AML-193 (cell line): ENCODE measurements at places on chromosomes 16 and 17.

DNA sequence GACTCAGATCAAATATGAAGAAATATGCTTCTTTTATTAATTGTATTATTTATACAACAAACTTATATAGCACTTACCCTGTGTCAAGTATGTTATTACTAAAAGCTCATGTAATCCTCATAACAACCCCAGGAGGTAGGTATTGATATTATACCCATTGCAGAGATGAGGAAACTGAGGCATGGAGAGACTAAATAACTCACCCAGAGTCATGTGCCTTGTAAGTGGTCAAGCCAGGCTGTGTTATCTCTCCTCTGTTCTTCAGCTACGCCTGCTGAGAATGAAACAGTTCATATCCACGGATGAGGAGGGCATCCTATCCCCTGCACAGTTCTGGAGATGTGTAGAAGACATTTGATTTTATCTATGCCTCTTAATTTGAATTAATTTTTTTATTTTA is 78.1 kb downstream of the RBBP6 start:
- DNase-seq = no peak

GRCh38 chr16:79602628-79603014 is 2.1 kb upstream of the MAF start:
- no peak for DNase-seq

GRCh38 chr17:34024806-34025551 is 230.1 kb upstream of the CCL2 start:
- DNase-seq = no peak

DNA sequence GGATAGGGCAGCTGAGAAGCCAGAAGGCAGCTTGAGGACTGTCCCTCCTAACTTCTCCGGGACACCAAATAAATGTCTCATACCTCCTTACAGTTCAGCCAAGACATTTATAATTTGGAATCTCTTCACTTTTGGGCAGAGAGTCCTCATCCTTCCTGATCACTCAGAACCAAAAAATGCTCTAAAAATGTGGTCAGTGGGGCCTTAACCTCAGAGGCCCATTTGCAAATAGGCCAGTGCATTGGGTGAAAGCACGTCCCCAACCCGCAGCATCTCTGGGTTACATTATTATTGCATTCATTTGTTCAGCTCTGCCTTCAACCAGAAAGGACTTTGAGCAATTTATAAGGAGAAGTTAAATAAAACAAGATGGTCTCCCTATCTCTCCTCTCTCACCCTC is 112.4 kb upstream of the IRX3 start:
- no peak for DNase-seq

DNA sequence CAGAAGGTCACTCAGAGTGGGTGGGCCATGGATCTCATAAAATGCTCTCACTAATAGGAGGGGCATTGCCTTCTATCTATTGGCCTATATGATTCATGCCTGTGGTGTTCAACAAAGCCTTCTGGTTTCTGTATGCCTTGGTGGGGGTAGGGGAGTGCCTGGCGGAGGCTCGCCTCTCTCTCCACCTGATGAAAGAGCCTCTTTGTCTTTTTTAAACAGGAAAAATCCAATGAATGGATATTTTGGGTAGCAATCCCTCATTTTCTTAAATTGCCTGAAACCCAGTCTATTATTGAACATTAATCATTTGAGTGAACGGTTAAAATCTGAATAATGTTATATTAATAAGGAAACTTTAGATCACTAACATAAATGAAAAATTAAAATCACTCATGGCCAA is 90.6 kb downstream of the TOX3 start:
- no peak for DNase-seq

GRCh38 chr17:3763777-3764170 is 37.2 kb downstream of the ITGAE start:
- no peak for DNase-seq
